Stimulated activated naive B cell treated with anti-CD40 and anti-IgM and Interleukin-4, amounts not matched to agents 10 μg/mL and 1 μg/mL and 100 μg/mL, for 72 hours (primary cell): ENCODE measurements at places on chromosomes 5 and 9.

- DNase-seq = no peak
Observed at GRCh38 chr5:76604838-76605237, 18.4 kb downstream of the F2RL2 start.

DNA sequence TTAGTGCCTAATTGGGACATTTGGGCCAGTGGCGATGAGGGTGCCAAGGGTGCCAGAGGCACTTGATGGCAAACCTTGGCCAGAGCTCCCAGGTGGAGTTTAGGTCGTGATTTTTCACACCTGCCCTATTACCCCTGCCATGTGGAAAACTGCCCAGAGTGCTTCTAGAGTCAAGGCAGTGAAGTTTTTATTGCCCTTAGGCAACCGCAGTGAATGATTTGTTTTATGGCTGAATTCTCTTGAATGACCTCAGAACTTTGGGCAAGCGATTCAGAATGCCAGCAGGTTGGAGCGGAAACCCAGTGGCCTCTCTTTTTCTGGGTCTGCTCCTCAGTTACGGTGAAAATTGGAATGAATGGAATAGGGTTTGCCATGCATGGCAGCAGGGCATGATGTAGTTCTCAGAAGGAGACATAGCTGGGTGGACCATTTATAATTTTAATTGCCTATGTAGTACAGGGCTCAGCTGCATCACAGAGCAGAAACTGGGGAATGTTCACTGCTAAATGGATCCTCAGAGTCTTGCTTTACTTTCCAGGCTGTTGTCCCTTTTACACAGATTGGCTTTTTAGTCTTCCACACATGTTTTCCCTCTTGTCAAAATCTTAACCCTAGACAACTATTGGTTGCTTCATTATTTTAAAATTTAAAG is 820.0 kb upstream of the SEMA6A start:
- no peak for DNase-seq

GRCh38 chr5:139186261-139186660 is 11.9 kb downstream of the SIL1 start:
- no peak for DNase-seq

DNA sequence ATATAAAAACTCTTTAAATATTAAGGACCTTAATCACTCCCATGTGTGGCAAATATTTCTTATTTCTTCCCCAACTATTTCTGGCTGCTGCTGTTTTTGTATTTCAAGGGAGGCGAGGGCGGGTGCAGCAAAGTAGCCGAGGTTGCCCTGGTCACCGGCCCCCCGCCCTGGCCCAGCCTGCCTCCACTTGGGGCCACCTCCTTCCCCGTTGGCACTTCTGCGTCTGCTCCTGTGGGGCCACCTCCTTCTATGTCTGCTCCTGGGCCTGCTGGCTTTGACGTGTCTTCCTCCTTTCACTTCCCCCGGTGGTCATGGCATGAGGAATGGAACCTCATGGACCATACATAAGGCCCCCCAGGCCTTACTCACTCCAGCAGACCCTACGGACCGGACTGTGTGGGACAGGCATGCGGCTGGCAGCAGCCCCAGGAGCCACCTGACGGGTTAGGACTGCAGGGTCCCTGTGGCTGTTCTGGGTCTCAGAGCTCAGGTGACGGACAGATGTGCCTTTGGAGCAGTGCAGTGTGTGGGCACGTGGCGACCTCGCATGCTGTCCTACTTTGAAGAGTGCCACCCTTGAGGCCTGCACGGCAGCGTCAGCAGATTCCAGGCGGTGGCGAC is 5.8 kb upstream of the ENTPD8 start:
- DNase-seq = no peak

- DNase-seq = no peak
Observed at GRCh38 chr5:176986280-176986679, 20.3 kb downstream of the UIMC1 start.

DNA sequence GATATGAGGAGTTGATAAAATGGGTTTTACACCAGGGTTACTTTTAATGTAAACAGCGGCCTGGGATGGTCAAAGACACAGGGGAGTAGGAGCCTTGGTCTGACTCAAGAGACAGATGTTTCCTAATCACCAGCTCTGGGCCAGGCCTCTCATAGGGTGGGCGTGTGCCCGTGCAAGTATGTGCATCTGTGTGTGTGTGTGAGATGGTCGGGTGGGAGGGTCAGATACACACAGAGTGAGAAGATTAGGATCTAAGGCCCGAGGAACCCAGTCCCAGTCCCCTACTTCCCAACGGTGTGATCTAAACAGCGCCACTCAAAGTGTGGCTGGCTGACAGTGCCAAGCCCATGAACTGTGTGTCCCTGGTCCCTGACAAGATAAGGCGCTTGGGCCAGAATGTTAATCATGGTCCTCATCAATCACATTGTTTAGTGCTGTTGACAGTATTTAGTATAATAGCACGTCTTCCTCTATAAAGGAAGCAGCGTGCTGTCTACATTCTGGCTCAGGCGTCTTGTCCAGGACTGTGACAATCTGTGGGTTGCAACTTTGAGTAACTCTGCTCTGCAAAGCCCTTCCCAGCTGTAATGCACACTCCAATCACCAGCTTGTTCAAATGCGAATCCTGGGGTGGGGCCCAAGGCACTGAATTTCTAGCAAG is 173.7 kb downstream of the DAB2IP start:
- no peak for DNase-seq

GRCh38 chr5:132832612-132833011 is 2.2 kb upstream of the SHROOM1 start:
- no peak for DNase-seq

- DNase-seq = no peak
Observed at GRCh38 chr5:1706021-1706420, 93.6 kb downstream of the MRPL36 start.
